ENCODE measurements at places on chromosomes 7 and 10. TPM values are rescaled to one million over a fixed set of nuclear protein-coding genes. Genes with fewer than 3 reads are reported as not detected.
A peak's percentile ranks its signal among the peaks of the same experiment; 100 is the strongest.

MYH16 gene
- total RNA-seq = not detected

GRCh38 chr7:36739351-36739750, 15.1 kb upstream of the AOAH start:
- no peak for DNase-seq

GRCh38 chr10:47041396-47042198, 130.4 kb downstream of the PTPN20 start:
- DNase-seq = no peak

CDHR1 gene
- total RNA-seq = not detected

SLC13A1 gene
- total RNA-seq = not detected

DNA sequence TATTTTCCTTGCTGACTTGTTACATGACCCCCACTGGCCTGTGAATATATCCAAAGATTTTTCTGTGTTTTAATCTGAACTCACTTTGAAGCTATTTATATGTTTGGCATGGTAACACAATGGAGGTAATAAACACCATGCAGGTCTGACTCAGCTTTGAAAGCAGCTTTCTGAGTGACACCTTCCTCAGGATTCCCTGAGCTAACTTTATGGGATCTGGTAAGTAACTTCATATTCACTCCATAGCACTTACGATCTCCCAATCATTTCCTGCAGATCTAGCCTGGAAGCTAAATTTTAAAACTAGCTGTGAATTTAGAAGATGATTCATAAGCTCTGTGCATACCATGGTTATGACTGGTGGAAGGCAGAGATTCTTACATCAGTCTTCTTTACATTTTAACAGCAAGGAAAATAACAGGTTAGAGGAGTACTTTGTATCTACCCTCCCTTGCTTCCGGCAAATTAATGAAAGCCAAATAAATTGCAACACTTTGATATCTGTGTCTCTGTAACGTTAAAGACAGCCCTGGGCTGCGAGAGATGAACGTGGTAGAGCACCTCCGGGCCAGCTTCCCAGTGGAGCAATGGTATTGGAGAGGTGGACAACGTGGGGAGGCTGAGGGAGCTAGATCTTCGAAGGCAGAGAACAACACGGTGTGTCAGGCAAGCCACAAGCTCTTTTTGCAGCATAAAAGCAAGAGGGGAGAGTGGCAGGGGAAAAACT, 170.2 kb upstream of the KLF14 start:
- DNase-seq = no peak

TMEM140 gene
- 1.7 TPM for total RNA-seq

GRCh38 chr7:90595342-90595800, 750 bp upstream of the CDK14 start:
- no peak for DNase-seq

GRCh38 chr10:18178854-18179483, 38.7 kb downstream of the CACNB2 start:
- DNase-seq = no peak

DNA sequence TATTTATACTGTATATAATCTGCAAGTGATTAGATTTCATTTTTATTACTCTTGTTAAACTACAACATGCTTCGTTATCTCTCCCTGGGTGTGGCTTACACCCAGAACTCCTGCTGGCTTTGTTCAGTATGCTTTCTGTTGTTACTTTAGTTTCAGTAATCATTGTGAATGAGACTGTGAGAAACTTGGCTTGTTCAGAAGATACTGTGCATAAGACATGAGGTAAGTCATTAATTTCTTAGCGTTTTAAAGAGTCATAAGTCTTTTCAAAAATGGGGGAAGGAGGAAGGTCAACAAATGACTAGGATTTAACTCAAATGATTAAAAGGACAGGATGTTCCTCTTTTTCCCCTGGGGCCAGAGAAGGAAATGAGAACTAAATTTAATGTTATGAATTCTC, 11.6 kb upstream of the ADD3 start:
- DNase-seq = peak; percentile 23

GRCh38 chr10:61486738-61487396, 33.7 kb upstream of the TMEM26 start:
- no peak for DNase-seq

DNA sequence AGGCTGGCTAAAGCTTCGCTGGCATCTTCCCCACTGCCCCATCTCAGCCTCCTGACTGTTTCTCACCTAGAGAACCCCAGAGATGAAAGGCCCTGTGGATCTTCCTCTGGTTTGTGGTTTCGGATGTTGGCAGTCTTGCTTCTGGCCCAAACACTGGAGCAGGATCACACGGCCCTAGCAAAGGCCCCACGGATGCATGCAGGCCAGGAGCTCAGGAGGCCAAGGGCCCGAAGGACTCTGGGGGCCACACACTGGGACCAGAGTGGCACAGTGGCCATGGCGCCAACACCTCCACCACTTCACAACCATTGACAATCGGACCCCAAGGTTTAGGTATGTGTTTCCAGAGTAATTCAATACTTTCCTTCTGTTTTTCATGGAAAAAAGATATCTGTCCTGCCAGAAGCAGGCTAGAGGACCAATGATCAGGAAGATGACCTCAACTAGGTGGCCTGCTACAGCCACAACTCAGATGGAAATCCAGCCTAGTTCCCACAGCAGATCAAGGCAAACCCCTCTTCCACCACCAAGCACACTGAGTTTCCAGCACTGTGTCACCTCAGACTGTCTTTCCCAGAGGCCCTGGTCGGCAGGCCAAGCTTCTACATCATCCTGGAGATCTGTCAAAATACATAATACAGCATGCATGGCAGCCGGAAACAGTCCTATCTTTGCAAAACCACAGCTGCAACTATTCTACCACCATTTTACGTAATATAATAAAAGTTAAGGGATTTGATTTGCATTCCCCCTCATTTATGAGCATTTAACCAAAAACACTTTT, 53.0 kb downstream of the CTBP2 start:
- DNase-seq = no peak

TLL2 gene
- 0.97 TPM for total RNA-seq

GRCh38 chr7:136290351-136290750, 313.2 kb upstream of the MTPN start:
- no peak for DNase-seq

- DNase-seq = peak; percentile 69
These were observed 37.5 kb downstream of the PWWP2B start for GRCh38 chr10:132434405-132435005.

GRCh38 chr10:78402591-78402990, 368.9 kb downstream of the RPS24 start:
- DNase-seq = no peak

DLG5 gene
- total RNA-seq = 0.27 TPM

TAS2R41 gene
- total RNA-seq = not detected

ANKRD2 gene
- not detected for total RNA-seq

GRCh38 chr7:7424151-7424873, 111.4 kb downstream of the COL28A1 start:
- peak; percentile 65 for DNase-seq

DNA sequence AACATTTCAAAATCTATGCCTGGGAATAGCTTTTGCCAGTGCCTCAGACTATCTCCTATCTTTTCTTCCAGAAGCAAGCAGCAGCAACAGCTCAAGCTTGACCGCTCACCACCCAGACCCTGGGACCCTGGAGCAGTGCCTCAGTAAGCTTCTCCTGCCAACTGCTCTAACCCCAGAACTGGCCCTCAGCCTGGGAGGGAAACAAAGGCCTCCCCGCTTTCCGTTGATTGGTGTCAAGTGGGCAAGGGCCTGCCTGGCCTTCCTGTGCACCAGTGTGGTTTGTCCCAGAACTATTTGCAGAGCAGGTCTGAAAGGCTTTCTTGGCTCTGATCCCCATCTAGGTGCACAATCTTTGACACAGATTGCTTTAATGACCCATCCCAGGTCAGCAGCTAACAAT, 3.3 kb upstream of the ATP6V0A4 start:
- no peak for DNase-seq

PARD3 gene
- not detected for total RNA-seq

DNA sequence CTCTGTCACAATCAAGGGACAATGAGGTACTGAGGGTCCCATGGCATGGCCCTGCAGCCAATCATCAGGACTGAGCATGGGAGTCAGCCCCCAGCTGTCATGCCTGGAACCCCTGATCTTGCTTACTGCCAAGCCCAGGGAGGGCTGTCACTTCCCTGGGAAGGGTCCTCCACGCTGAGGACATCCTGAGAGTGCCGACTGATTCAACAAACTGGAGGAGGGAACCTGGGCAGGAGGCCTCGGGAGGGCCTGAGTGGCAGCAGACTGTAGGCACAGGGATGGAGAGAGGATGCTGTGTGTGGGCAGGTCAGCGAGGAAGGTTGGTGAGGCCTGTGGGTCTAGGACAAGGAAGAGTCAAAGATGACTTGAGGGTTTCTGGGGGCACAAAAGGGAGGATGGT, 154.3 kb downstream of the ZNF248 start:
- DNase-seq = no peak

LLCFC1 gene
- total RNA-seq = not detected

Data from OCI-LY7 (cell line).